ENCODE measurements at places on chromosomes 6 and 20. TPM values are rescaled to one million over a fixed set of nuclear protein-coding genes. Genes with fewer than 3 reads are reported as not detected.

Gene STK35
- 18.9 TPM for total RNA-seq

Gene GABRR1
- total RNA-seq = not detected

Gene PKIB
- 0.19 TPM for total RNA-seq

Gene KIF6
- 0.35 TPM for total RNA-seq

Gene TPD52L1
- 0.28 TPM for total RNA-seq

Gene SIRPB2
- total RNA-seq = not detected

Gene RBCK1
- total RNA-seq = 99.7 TPM

Gene TMEM244
- not detected for total RNA-seq
